ENCODE measurements at places on chromosomes 6 and 20.

DNA sequence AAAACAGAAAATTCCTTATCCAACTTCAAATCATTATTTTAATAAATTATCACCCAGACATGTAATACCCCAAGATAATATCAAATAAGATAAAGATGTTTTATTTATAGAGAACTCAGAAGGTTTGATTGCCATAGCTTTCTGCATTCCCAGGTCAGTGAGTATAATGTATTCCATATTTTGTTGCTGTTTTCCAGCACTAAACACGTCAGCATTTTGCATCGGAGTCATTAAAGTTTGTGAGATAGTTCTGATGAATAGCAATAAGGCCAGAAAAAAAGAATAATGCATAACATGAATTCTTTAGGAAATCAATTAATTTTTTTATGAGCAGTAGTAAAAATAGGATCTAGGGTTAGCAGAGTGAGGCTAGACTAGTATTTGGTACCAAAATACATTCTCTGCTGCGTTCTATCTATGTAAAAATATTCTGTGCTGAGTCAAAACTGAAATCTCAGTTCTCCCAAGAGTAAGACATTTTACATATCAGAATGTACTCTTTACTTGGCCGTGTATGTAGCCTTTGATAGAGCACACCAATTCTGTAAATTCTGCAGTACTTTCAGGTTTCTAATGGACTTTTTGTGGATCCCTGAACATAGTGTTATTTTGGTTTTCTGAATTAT, 269.9 kb upstream of the AGPAT4 start:
- no peak for DNase-seq

DNA sequence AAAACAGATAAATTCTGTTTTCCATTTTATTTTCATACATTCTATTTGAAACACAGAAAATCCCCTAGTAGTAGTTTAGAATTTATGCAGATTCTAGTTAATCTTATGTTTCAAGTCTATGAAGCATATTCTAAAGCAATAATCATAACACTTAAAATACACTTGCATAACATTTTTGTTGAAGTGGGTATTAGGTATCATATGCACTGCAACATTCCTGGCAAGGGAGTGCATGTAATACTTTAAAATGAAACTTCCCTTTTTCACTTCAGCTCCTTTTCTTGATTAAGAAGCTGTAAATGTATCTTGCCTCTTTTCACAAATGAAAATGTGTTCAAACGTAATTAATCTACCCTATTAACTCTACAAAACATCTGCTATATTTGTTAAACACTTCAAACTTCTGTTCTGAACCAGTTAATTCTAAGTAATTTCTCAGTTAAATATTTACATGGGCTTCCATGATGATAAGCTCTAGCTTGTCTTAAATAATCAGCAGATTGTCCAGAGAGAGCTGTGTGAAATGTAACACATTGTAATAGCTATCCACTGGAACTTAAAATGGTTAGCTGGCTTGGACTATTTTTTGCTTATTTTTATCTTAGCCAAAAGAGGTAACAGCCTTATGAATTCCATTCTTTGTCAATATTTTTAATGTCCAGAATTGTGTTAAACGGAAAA, 192.8 kb downstream of the COL19A1 start:
- DNase-seq: no peak

- DNase-seq: no peak
These were observed 225.6 kb upstream of the FLRT3 start for GRCh38 chr20:14562981-14563380.

DNA sequence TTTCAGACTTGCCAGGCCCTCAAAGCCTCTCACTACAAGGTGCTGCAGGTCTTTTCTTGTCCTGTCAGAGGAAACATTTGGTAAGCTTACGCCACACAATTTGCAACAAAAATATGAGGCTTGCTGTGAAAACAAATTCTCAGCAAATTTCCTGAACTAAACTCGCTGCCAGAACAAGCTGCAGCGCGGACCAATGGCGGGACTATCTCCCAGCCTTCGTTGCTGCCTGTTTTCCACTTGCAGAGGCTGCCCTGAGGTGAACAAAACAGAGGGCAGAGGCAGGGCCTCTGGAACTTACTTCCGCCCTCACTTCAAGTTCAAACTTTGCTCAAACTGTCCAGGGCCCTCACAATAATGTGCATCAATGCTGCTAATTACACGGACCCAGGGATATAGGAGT, 12.4 kb downstream of the UQCC2 start:
- DNase-seq: no peak

- DNase-seq: no peak
These were observed 873.0 kb downstream of the KIF16B start for GRCh38 chr20:15700147-15700765.

DNA sequence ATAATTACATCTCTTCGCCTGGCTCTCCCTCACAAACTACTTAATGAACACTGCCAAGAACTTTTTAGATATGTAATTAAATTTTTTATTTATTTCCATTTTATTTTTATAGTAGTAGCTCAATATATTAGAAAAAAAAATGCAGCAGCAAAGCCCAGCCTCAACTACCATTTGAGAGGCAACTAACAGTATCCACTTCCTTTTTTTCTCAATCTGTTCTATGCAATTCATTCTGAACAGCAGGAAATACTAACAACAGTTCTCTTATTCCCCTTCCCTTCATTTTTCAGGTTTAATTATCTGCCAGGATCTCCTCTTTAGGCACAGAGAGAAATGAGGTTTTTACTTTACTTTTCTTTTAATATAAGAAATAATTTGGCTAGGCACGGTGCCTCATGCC, 112.7 kb downstream of the ZNF217 start:
- no peak for DNase-seq

DNA sequence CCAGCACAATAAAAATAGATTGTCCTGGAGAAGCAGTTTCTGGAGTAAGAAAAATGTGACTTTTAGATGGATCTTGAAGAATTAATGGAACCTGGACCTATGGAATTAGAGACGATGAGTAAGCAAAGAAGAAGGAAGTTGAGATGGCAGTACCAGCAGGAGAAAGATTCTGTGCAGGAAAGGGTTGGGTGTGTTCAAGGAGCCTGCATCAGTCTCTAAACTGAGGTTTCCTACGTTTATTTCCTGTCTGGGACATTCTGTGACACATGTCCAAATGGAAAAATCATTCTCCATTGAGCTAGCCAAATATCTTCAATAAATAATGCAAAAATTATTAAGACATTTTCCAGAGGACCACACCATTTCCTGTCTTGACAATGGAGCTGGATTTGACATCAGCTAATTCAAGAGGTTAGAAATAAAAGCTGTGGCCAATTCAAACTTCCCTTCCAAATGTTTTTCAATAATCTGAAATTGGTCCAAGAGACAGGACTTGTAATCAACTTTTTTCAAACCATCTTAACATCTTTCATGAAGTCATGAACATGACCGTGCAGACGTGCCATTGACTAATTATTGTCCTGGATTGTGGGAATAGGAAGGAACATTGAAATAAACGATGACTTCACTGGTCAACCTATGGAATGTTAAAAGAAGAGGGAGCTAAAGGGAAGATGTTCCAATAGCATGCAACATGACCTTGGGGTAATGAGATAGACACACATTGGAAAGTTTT, 198.3 kb downstream of the ZNF217 start:
- DNase-seq: no peak

- DNase-seq: no peak
These were observed 162.8 kb downstream of the SYNE1 start for GRCh38 chr6:152474354-152474753.

DNA sequence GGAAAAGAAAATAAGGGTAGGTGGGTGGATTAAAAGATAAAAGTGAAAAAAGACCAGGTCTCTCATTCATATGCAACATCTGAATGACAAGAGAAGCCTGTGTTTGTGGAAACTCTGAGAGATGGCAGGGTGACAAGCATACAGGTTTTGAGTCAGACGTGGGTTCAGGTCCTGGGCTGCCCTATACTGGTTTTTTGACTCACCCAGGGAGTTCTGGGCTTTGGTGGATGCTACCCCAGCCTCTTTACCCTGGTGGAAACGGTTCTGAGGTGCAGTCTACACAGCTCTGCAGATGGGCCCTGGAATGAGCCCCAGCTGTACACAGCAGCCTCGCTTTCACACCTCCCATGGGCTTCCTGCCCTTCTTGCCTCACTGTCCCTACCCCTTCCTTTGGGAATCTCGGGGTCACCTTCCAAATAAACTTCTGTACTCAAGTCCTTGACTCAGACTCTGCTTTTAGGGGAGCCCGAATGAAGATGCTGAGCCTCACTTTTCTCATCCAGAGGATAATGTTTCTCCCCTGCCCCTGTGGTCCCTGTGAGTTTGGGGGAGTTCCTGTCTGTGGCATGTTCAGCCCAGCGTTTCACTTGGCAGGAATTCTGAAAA, 77.7 kb upstream of the CLDN20 start:
- no peak for DNase-seq

- DNase-seq: no peak
These were observed 18.8 kb downstream of the PLCB4 start for GRCh38 chr20:9087531-9088217.

DNA sequence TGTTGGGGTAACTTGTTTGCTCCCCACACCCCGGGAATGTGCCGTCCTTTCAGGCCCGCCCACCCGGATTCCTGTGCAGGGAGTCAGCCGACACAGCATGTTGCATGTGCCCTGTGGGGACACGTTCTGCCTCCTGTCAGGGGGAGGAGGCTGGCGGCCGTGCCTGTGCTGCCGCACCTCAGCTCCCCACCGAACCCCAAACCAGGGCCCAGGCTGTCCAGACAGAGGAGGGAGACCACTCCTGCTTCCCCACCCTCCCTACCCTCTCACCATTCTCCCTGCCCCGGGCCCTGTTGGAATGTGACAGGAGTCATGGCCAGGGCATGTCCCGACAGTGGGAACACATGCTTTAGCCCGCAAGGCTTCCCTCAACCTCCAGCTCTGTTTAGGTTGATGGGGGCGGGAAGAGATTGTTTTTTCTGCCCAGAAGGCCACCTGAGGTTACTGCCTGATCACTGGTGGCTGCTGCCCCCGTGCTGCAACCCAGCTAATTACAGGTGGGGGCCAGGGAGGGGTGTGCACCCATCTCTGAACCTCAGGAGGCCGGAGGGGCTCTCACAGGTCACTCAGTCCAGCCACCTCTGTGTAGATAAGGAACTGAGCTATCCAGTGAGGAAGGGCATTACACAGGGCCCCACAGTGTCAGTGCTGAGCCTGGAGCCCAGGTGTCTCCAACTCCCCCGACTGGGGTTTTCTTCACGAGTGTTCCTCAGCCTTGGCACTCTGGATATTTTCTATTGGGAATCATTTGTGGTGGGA, 13.6 kb downstream of the LRRC73 start:
- no peak for DNase-seq

- no peak for DNase-seq
These were observed 164.1 kb upstream of the SGK1 start for GRCh38 chr6:134481966-134482365.

DNA sequence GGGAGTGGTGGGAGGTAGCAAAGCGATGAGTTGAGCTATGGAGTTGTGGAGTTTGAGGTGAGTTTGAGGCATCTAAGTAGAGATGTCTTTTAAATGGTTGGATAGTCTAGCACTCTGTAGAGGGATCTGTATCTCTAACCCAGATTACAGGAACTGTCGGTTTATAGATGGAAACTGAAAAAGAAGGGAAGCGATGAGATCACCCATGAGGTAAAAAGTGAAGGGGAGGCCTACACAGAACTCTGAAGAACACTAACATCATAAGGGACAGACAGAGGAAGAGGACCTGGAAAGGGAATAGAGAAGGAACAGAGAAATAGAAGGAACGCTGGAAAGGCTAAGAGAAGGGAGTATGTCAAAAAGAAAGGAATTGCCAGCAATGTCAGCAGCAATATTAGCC, 2.5 kb downstream of the HINT3 start:
- no peak for DNase-seq

- no peak for DNase-seq
These were observed 79.0 kb upstream of the SPACA1 start for GRCh38 chr6:87968435-87969278.

GRCh38 chr6:106913111-106913510, 61.4 kb downstream of the CD24 start:
- DNase-seq: no peak

DNA sequence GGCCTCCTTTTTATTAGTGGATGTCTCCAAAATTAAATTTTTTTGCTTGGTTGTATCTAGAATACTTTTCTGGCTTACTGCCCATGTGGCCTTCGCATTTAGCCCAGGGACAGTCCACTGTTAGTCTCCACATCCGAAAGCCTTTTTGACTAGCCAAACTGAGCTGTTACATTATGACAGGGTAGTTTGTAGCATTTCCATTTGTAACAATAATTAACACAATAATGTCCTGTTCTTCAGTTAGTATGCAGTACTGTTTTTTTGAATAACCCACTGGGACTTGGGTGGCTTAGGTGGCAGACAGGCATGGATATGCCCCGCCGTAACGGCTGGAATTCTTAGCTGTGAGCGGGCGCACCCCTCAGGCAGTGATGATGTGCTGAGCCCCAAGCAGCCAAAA, 12.7 kb upstream of the BTN3A2 start:
- DNase-seq: no peak

GRCh38 chr6:44618371-44618770, 230.9 kb downstream of the CDC5L start:
- no peak for DNase-seq

GRCh38 chr6:3280866-3281465, 22.2 kb downstream of the PSMG4 start:
- DNase-seq: no peak

DNA sequence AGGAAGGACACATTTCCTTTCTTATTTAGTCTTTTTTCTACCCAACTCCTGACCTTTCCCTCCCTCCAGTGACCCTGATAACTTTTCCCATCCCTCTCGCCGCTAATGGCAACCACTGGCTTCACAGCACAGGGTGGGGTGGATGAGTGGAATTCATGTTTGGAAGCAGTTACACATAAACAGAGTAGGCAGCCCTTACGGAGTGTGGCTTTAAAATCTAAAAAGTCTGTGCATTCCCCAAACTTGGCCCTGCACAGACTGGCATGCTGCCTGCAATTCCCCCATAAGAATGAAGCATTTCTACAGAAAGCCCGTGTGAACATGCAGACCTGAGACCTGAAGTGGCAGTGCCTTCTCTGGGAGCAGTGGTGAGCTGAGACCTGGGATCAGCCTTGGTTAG, 275.9 kb upstream of the PRND start:
- no peak for DNase-seq

GRCh38 chr6:84492241-84493165, 265.1 kb upstream of the CEP162 start:
- no peak for DNase-seq

DNA sequence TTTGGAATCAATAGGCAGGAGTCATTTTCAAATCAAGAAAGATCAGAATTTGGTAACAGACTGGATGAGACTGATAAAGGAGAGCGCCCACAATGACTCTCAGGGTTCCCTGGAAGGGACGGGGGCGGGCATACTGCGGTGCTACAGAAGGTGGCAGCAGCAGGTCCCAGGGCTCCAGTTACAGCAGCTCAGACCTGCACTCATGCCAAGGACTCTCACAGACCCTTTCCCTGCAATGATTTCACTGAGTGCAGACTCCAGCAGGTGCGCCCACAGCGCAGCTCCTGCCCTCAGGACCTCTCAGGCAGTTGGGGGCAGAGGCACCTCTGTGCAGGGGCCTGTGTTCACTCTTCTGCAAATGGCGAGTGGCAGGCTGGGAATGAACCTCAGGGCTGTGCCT, 359.8 kb downstream of the ZFAND3 start:
- no peak for DNase-seq

GRCh38 chr20:13401596-13401995, 180.5 kb downstream of the ISM1 start:
- DNase-seq: no peak

GRCh38 chr6:79810185-79810705, 137.1 kb downstream of the ELOVL4 start:
- DNase-seq: no peak

All from germinal center (tissue), 1 donor.